ENCODE measurements at places on chromosomes 6 and 20.

- no peak for DNase-seq
Measured at GRCh38 chr6:79064635-79065034, 13.4 kb downstream of the PHIP start.

DNA sequence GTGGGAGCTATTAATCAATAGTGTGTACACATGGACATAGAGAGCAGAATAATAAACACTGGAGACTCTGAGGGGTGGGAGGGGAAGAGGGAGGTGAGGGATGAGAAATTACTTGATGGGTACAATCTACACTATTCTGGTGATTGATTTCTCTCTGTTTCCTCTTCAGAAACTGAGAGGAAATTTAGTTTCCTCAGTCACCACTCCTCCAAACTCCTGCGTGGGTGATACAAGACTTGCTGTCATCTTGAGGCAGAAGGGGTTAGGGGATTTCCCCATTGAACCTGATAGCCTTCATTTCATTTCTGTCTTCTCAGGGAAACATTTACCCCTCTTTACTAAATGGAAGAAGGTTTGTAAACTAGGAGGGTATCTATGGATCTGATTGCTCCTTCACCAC, 84.3 kb upstream of the ESR1 start:
- no peak for DNase-seq

DNA sequence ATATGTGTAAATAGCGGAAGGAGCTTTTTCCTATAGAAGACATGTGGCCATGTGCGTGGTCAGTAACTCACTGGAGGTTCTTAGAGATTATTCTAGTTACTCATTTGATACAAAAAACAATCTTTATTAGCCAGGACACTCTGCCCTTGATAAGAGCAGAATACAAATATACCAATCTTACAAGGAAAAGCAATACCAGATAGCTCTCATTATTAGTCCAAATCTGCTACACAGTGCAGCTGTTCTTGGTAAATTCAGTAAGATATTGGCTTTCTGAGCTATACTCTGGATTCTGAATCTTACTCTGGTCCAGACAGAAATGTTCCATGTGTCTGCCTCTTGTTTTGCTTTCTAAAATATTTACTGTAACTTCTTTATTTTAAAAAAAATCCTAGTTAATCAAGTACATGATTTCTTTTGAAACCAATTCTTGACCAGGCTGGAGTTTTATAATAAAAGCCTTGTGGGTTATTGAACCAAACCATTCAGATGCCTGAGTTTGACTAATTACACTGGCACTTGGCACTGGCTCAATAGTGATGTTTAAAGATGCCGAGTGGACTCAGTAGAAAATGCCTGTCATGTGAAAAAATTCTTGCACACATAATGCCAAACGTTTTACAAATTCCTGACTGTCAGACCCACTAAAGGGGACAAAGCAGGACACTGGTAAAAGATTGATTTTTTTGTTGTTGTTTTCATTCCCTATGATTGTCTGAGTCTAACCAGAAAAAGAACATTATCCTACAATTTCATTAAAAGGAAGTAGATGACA, 242.8 kb upstream of the TCF21 start:
- no peak for DNase-seq

- DNase-seq = no peak
Measured at GRCh38 chr20:53138454-53139262, 166.5 kb downstream of the TSHZ2 start.

GRCh38 chr6:151352410-151353396, 38.7 kb downstream of the ZBTB2 start:
- DNase-seq = no peak

GRCh38 chr6:108778421-108779186, 69.6 kb upstream of the ARMC2 start:
- no peak for DNase-seq

DNA sequence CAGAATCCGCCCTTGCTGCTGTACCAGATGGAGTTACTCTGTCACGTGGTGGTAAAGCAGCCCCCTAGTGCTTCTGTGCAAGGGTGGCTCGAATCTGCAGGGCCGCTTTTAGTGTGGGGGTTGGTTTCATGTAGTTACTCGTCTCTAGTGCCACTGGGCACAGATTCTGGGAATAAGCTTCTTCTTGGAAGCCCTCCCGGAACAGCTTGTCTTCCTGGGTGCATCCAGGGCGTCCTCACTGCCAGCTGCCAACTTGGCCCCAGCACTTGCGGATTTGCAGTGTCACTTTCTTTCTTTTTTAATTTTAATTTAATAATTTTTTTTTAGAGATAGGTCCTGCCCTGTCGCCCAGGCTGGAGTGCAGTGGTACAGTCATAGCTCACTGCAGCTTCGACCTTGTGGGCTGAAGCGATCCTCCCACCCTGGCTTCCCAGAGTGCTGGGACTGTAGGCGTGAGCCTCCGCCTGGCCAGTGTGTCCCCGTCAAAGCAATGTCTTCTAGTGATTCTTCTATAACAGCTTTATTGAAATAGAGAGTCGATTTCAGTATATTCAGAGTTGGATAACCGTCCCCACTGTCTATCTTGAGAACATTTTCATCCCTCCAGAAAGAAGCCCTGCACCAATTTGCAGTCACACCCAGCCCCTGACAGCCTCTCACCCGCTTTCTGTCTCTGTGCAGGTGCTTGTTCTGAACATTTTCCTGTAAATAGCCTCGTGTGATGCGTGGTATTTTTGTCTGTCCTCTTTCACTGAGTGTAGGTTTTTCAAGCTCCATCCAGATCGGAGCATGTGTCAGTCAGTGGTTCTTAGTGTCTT, 25.9 kb downstream of the PYGB start:
- no peak for DNase-seq

- no peak for DNase-seq
Measured at GRCh38 chr6:39403304-39403703, 80.8 kb upstream of the KCNK16 start.

DNA sequence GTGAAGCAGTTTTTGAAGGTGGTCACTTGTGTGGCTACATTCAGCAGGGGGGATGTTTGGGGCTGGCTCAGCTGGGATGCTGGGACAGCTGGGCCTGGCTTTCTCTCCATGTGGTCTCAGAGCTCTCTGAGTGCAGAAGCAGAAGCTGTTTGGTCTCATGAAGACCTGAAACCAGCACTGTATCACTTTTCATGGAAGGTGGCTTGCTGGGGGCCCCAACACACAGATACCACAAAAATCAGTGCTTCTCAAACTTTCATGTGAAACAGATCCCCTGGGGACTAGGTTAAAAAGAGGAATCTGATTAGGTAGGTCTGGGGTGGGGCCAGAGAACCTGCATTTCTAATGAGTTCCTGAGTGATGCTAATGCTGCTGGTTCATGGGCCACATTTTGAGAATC, 347.3 kb downstream of the DHX35 start:
- DNase-seq = no peak

- DNase-seq = no peak
Measured at GRCh38 chr20:21099751-21100577, 6.2 kb downstream of the LINC00237 start.

GRCh38 chr6:142874676-142875075, 70.3 kb downstream of the HIVEP2 start:
- no peak for DNase-seq

- no peak for DNase-seq
Measured at GRCh38 chr6:168736039-168736438, 295.1 kb downstream of the SMOC2 start.

- no peak for DNase-seq
Measured at GRCh38 chr6:152220786-152221185, 413.3 kb downstream of the ESR1 start.

- DNase-seq = peak; percentile 41
Measured at GRCh38 chr6:158411998-158412397, 99.7 kb downstream of the TULP4 start.

- DNase-seq = no peak
Measured at GRCh38 chr6:6752129-6752528, 163.6 kb downstream of the LY86 start.

- DNase-seq = peak; percentile 64
Measured at GRCh38 chr6:41939176-41939847, 2.3 kb downstream of the CCND3 start.

GRCh38 chr20:21510414-21511384, 3.2 kb downstream of the NKX2-2 start:
- no peak for DNase-seq

DNA sequence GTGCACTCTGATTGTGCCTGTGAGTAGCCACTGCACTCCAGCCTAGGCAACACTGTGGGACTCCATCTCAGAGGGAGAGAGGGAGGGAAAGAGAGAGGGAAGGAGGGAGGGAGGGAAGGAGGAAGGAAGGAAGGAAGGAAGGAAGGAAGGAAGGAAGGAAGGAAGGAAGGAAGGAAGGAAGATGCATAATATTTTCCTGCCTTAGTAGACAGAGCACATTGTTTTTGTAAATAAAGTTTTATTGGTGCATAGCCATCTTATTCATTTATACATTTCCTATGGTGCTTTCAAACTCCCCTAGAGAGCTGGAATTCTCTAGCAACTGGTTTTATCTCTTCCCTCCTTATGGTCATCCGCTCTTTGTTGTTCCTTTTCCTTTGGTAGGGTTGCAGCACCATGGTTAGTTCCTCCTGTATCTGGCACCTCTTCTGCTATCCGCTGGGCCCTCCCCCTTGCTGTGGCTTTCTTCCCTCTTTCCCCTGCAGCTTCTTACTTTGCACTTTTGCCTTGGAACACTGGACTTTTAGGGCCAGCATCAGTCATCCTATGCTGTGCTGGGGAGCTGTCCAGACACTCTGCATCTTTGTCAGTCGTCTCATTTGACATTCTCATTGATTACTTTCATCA, 20.2 kb downstream of the GPR6 start:
- peak; percentile 60 for DNase-seq

DNA sequence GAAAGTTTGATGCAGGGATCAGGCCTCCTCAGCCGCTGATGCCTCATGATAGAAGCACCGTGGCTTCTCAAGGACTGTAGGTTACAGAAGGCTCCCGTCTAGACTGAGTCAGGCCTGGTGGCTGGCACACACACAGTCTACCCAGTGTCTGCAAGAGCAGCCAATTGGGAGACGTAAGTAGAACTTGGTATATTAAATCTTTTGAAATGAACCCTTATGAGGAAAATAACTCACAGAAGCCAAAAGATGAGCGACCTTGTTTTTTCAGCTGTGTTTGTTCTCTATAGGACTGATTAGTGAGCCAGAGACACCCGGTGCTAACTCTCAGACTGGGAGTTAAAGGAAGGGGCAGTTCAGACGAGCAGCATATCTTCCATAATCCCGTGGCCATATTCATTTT, 5.9 kb upstream of the PDE10A start:
- no peak for DNase-seq

- DNase-seq = no peak
Measured at GRCh38 chr6:132713352-132714134, at the start of gene VNN1. VNN1 (minus strand) TSS chr6:132714055; CDS start chr6:132714035, 20 bp downstream.

- DNase-seq = no peak
Measured at GRCh38 chr20:4959592-4959991, 41.7 kb downstream of the SLC23A2 start.

- DNase-seq = no peak
Measured at GRCh38 chr6:36985417-36985807, 584 bp downstream of the MTCH1 start.

DNA sequence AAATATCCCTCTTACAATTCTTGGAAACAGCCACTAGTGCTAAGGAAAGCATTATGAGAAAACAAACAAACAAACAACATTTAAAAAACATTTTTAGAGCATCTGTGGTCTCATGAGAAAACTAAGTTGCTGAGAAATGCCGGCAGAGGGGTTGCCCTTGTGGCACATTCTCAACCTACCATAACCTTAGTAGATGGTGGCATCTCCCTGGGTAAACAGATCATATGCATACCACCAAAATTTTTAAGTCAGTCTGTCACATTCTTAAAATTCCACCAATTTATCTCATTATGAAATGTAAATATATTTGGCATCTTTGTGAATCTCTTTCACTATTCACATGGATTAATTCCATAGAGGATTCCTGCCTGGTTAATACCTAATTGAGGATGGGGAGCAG, 575.7 kb upstream of the MARCKS start:
- no peak for DNase-seq

- DNase-seq = no peak
Measured at GRCh38 chr6:18920701-18921100, 533.6 kb downstream of the RNF144B start.

DNA sequence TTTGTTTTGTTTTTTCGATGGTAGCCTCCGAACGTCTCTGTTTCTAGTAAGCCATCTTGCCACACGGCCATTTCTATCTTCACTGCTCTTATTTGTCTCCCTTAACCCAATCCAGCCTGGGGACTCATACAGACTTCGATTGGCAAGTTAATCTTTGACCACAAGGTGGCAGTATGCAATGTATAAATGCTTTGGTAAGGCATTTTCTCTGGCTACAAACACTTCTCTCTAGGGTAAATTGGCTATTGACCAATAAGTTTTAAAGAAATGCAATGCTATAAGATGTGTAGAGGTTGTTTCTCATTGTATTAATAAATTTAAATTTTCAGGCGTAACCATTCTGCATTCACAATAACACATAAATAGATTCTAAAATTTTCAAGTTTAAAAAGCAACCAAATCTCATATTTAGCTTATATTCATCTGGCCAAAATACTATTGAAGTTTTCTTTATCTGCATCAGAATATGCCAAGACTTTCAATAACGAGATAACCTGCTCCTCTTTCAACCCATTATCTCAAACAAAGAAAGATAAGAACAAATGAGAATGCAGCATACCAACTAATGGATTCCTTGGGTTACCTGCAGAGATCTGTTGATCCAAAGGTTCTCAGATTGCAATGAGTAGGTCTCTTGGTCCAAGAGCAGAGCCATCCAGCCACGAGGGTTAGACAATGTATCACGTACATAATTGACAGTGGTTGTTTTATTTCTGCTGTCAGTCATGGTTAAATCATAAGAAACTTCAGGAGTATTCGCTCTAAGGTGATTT, 231.9 kb downstream of the PKHD1 start:
- peak; percentile 73 for DNase-seq

DNA sequence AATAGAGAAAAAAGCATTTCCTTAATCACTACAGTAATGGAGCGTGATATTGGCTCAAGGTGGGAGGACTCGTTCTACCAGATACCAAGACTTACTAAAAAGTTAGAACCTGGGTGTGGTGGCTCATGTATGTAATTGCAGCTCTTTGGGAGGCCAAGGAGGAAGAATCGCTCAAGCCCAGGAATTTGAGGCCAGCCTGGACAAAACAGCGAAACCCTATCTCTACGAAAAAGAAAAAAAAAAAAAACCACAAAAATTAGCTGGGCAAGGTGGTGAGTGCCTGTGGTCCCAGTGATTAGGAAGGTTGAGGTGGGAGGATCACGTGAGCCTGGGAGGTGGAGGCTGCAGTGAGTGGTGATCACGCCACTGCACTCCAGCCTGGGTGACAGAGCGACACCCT, 24.0 kb upstream of the ATRN start:
- DNase-seq = no peak

DNA sequence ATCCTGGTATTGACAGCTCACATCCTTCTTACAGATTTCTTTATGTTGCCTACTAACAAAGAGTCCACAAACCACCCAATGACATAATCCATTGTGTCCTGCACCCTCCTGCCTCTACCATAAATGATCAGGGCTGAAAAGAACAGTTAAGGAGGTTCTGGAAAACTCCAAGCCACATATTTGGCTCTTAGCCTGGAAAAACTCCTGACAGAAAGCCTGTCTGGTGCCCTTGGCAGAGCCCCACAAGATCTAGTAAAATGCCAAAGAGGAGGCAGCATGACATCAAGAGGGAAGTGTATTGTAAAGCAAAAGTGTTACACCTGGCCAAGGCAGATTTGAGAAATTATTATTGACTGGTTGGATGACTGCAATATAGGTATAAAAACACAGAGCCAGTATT, 126.4 kb upstream of the VGLL2 start:
- no peak for DNase-seq

All from iPS-NIHi11 (cell line).